GM06990 (cell line): ENCODE measurements at places on chromosomes 12 and 14.
A peak's percentile ranks its signal among the peaks of the same experiment; 100 is the strongest.

DNA sequence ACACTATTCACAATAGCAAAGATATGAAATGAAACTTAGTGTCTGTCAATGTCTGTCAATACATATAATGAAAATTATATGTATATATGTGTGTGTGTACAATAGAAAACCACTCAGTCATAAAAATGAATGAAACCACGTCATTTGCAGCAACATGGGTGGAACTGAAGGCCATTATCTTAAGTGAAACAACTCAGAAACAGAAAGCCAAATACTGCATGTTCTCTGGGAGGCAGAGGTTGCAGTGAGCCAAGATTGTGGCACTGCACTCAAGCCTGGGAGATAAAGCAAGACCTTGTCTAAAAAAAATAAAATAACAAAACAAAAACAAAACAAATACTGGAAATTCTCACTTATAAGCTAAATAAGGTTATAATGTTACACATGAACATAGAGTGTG lies 16.7 kb upstream of the E2F7 start:
- no peak for DNase-seq

DNA sequence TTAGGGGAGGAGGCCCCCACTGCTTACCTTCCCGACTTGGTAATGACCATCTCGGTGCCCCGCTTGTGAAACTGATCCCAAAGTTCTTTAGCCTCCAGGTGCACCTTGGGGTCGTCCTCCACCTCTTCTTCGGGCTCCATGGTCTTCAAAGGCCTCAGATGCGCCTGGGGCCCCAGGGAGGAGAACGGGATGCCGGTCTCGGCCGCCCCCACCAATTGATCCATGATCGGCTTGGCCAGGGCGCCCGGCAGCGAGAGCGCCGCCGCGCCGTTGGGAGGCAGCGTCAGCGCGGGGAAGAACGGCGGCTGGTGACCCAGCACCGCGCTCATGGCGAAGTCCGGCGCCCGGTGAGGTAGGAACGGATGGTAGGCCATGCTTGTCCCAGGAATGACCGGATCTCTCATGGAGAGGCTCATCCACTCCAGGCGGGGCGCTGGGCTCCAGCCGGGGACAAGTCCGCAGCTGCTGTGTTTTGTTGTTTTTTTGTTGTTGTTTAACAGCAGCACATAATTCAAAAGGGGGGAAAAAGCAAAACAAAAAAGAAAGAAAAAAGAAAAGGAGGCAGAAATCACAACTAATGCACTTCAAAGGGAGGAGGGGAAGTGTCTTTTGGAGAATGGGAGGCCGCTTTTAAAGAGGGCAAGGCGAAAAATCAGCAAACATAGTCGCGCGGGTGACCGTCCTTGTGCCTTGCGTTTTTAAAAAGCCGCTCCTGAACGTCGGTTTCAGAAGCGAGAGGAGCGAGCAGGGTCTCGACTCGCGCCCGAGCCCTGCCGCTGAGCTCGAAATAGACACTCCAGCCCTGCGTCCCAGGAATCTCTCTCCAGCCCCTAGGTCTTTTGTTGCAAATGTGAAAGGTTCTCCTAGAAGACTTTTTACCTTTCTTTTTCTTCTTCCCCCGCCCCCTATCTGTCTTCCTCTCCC lies 928 bp downstream of the TBX3 start:
- DNase-seq: no peak

- DNase-seq: peak; percentile 26
Measured at GRCh38 chr12:79886917-79887519, 47.9 kb downstream of the PPP1R12A start.

DNA sequence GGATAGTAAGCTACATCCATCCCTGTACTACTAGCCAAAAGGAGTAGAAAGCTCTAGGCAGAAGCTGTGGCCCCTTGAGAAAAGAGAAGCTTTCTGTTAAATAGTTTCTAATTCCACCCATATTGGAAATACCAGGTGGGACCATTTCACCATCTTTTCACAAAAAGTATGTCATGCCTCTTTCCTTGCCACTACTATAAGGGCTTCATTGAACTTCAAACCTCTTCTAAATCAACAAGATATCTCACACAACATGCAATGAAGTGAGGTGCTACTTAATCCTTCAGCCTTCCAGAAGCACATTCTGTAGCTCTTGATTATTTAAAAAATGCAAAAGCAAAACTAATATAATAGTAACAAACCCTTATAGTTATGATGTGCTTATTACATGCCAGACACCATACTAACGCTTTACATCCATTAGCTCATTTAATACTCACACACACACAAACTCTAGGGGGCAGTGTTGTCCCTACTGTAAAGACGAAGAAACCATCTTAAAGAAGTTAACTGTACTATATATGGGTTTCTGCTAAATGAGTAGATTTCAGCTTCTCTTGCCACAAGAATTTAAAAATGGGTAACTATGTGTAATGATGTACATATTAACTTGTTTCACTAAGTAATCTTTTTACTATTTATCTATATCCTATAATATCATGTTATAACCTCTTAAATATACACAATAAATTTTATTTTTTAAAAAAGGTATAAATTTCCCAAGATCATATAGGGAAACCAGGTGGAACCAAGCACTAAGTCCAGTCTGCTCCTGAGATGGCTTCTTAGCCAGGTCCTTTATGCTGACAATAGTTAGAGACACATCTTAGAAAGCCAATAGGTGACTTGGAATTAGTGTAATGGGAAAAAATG lies 124.4 kb downstream of the RPS29 start:
- peak; percentile 14 for DNase-seq

DNA sequence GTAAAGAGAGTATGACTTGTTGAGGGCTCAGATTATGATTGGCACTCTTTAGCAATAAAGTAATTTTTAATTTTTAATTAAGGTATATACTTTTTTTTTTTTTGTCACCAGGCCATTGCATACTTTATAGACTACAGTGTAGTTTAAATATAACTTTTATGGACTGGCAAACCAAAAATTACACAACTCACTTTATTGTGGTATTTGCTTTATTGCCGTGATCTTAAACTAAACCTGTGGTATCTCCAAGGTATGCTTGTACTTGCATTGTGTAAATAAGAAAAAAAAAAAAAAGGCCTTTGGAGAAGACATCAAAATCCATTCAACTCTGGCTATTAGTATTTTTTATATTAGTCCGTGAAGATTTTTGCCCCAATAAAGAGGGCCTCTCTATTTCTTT lies 646.7 kb upstream of the FOXG1 start:
- no peak for DNase-seq

DNA sequence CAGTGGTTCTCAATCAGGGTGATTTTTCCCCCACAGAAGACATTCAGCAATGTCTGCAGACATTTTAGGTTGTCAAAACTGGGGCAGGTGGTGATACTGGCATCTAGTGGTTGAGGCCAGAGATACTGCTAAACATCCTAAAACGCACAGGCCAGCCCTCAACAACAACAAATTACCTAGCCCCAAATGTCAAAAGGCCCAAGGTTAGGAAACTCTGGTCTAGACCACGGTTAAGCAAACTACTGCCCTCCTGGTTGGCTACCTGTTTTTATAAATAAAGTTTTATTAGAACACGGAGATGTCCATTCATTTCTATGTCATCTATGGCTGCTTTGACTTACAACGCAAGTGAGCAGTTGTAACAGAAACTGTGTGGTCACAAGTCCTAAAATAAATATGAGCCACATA lies 186.7 kb downstream of the EFCAB11 start:
- peak; percentile 73 for DNase-seq

DNA sequence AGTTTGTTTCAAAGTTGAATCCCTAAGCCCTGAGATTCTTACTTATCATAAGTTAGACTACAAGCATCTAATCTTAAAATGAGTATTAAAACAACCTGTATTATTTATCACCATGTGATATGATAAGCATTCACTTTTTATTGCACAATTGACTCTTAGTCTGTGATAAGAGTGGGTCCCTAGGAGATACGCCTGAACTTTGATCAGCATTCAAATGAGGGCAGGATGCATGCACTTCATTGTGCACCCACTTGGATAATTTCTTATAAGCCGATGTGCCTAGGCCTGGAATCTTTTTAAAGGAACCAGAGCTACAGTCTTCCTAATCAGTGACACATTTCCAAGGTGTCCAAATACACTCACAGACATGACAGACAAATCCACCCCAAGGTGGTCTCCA lies 31.4 kb upstream of the SPTLC2 start:
- DNase-seq: no peak

DNA sequence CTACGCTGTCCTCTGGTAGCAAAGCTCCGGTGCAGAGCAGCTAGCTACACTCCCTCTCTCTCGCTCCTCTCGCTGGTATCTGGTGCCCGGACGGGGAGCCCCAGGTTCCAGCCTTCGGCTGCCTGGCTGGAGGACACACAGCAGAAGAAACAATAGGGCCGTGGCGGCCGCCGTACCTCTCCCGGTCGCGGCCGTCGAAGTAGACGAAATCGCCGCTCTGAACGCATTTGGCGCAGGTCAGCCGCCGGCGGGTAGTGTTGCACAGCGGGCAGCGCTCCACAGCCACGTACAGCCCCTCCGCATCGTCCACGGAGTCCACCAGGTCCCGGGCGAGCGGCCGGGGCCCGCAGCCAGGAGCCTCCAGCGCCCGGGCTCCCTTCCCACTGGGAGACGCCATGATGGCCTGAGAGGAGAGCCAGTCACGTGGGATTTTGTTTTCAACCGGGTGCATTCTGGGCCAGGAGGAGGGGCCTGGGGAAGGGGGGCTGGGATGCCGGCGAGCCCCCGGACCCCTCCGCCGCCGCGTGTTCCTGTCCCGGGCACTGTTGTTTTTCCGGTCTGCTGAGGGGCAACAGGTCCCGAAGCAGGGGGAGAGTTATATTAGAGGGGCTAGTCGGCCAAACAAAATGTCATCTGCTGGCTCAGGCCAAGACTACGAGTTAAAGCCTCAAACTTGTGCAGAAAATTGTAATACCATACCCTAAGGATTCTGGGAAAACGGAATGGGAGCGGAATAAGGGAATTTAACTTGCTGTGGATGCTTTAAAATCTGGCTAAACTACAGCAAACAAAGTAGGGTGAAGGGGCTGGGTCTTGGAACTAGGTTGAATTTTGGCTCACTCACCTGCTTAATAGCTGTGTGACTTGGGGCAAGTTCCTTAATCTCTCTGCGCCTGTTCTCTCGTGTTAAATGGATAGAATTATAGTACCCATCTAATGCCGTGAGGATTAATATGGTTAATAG lies at the start of gene ATG14:
ATG14 (minus strand) TSS at position 405 of the 964 bp plus-strand sequence; CDS start at position 397, 8 bp downstream.
- DNase-seq: peak; percentile 79

DNA sequence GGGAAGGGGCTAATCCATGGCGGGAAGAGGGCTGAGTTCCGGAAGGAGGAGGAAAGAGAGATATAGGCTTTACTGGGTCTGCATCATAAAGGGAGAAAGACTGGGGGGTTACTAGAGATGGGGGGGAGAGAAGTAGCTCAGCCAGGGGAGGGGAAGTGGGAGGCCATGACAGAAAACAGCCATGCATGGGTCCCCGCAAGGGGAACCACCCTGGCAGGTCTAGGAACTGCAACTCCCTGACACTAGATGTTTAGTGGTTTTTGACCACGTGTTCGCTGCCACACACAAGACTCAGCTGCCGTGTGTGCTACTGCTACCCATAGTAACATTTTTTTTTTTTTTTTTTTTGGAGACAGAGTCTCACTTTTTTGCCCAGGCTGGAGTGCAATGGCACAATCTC lies 145.0 kb downstream of the RIMBP2 start:
- no peak for DNase-seq

- DNase-seq: no peak
Measured at GRCh38 chr14:36952689-36953088, 219.7 kb downstream of the SLC25A21 start.

DNA sequence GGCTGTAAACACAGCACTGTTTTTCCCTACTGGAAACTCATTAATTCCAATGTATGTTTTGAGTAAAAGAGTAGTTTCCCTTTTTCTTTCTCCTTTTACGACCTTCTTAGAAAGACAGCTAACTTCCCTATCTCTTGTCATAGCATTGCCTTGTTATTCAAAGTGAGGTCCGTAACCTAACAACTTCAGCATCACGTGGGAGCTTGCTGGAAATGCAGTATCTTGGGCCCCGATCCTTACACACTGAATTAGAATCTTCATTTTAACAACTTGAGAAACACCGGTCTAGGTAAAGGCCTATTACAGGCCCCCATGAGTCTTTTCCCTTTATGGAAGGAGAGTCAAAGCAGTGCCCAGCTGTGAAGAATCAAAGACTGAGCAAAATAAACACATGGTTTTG lies 230.7 kb upstream of the PRKD1 start:
- DNase-seq: no peak

DNA sequence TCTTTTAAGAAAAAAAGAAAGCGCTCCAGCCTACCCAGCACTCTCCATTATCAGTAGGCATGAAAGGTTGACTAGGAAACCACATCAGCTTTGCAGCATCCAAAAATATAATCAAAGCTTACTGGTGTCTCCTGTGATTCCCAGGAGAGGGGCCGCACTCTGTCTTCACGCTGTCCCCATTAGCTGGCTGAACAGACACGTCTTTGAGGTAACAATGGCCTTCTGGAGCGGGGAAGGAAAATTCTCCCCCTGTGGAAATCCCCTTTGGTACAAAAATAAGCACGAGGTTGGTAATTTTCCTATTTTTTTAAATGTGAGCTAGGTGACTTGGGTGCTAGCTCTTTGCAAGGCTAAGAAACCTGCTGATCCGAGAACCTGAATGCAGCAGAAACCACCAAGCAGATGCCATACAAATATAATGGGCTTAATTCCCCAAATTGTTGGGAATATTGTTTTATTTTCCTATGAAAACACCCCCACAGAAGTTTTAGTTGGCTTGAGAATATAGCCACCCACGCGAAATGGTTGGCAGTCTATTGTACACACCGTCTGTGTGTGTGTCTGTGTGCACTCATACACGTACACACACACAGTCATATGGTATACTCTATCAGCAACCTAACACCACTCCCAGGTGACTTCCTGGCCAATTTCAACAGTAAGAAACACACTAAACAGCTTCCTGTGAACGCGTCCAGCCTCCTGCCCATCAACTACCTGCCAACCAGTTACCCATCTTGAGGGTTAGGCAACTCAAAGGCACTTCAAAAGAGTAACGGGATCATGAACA lies 71.2 kb downstream of the KSR2 start:
- DNase-seq: no peak

DNA sequence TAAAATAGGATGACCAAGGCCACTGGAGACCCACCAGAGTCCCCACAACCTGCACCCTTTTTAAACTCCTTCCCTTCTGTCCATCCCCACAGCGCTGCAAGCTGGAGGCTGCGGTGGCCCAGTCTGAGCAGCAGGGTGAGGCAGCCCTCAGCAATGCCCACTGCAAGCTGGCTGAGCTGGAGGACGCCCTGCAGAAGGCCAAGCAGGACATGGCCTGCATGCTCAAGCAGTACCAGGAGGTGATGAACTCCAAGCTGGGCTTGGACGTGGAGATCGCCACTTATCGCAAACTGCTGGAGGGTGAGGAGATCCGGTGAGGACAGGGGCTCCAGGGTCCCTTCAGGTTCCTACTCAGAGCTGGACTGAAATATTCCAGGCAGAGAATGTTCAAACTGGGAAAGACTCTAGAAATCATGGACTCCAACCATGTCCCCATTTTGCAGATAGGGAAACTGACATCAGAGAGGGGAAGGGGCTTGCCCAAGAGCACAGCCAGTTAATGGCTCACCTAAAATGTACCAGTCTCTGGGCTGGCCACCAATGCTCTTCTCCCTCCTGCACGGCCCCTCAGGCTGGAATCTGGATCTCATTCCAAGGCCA lies 17.2 kb downstream of the KRT85 start:
- DNase-seq: no peak
